Calu3 (cell line): ENCODE measurements at places on chromosomes 6 and 20. TPM values are rescaled to one million over a fixed set of nuclear protein-coding genes. Genes with fewer than 3 reads are reported as not detected.

Gene VTA1
- 32.4 and 35.5 TPM in 2 replicates for total RNA-seq

Gene EYS
- not detected in 2 replicates for total RNA-seq

Gene TBC1D7
- 12.6 and 13.2 TPM in 2 replicates for total RNA-seq

Gene CRISP3
- total RNA-seq, result 1.5 and 7.0 TPM in 2 replicates

DNA sequence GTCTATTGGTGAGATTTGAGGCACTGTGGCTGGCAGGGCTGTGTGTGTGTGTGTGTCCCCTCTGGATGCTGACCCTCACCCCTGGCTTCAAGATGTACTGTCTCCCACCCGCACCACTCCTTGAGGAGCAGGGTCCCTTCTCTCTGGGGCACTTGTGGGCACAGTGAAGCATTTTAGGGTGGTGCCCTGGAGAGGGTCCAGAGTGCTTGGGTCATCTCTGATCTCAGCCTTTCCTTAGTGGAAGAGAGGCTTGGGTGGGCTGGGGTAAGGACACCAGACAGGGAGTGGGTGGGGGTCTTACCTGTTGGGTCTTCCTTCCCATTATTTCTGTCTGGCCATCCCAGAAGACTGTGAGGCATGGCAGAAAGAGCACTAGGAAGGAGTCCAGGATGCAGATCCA is 66.1 kb downstream of the EFCAB8 start:
- no peaks in the 10 kb centered on the region for H3K4me1 ChIP-seq
- H3K4me3 ChIP-seq, result no peak overlapping the region
- H3K27ac ChIP-seq, result no peak overlapping the region
- H3K36me3 ChIP-seq, result peaks cover 4% of the 10 kb centered on the region
